ENCODE measurements at places on chromosomes 1 and 21. TPM values are rescaled to one million over a fixed set of nuclear protein-coding genes. Genes with fewer than 3 reads are reported as not detected.

CHIA gene
- not detected for total RNA-seq

MYOCOS gene
- under 0.01 TPM for total RNA-seq

OR2T2 gene
- not detected for total RNA-seq

DNA sequence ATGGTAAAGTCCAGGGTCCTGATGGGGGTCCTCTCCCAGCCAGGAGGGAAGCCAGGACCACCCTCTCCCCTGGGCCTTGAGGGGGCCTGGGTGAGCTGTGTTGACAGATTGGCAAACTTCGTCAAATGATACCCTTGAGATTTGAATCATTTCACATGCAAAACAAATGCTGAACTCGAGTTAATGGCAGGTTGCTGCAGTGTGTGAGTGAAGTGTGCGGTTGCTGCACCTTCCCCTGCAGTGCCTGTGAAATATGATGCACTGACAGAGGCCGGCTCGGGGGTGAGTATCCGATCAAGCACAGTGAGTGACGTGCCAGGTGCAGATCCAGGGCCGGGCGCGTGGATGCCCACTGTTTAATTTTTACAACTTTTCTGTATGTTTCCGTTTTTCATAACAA lies 5.7 kb upstream of the KRTAP12-1 start:
- peaks cover 18% of the 10 kb centered on the region for H3K27me3 ChIP-seq
- H3K4me1 ChIP-seq, result no peaks in the 10 kb centered on the region
- no peaks in the 10 kb centered on the region for H3K36me3 ChIP-seq
- no peak overlapping the region for H3K4me3 ChIP-seq

DNA sequence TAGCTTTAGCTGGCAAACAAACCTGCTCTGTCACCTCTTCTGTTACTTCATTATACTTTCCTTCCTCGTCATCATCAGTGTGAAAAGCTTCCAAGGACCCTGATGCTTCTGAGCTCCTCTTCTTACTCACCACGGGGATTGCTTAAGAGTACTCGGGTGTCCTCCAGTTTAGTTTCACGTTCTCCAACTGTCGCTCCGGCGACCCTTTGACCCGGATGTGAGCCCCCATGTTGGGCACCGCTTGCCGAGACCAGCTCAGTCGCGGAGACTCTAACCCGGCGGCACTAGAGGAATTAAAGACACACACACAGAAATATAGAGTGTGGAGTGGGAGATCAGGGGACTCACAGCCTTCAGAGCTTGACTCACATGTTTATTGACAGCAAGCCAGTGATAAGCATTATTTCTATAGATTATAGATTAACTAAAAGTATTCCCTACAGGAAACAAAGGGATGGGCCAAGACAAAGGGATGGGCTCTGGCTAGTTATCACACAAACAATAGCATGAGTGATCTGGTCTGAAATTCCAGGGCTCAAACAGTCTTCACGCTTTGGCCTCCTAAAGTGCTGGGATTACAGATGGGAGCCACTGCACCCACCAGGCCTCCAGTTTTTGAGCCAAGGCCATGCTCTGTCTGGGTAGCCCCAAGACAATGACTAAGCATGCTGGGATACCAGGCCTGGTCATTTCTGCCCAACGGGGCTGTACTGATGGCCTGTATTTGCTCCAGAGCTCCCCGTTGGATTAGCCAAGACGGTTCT lies 30.1 kb upstream of the ENO1 start:
- no peaks in the 10 kb centered on the region for H3K27me3 ChIP-seq
- H3K4me1 ChIP-seq, result peaks cover 15% of the 10 kb centered on the region
- no peak overlapping the region for H3K4me3 ChIP-seq
- H3K36me3 ChIP-seq, result no peaks in the 10 kb centered on the region
- H3K27ac ChIP-seq, result no peak overlapping the region

GRCh38 chr1:93448292-93448982 lies 519 bp downstream of the FNBP1L start:
- peak overlapping the region; percentile 81 for H3K4me3 ChIP-seq
- H3K36me3 ChIP-seq, result no peaks in the 10 kb centered on the region
- H3K27ac ChIP-seq, result no peak overlapping the region
- peaks cover 31% of the 10 kb centered on the region for H3K27me3 ChIP-seq

GRCh38 chr1:119549719-119550132 lies 42.7 kb downstream of the HSD3B1 start:
- DNase-seq, result no peak
- H3K27ac ChIP-seq, result no peak overlapping the region
- H3K4me3 ChIP-seq, result no peak overlapping the region
- H3K4me1 ChIP-seq, result peaks cover 10% of the 10 kb centered on the region
- peaks cover 11% of the 10 kb centered on the region for H3K27me3 ChIP-seq
- no peaks in the 10 kb centered on the region for H3K36me3 ChIP-seq

DNA sequence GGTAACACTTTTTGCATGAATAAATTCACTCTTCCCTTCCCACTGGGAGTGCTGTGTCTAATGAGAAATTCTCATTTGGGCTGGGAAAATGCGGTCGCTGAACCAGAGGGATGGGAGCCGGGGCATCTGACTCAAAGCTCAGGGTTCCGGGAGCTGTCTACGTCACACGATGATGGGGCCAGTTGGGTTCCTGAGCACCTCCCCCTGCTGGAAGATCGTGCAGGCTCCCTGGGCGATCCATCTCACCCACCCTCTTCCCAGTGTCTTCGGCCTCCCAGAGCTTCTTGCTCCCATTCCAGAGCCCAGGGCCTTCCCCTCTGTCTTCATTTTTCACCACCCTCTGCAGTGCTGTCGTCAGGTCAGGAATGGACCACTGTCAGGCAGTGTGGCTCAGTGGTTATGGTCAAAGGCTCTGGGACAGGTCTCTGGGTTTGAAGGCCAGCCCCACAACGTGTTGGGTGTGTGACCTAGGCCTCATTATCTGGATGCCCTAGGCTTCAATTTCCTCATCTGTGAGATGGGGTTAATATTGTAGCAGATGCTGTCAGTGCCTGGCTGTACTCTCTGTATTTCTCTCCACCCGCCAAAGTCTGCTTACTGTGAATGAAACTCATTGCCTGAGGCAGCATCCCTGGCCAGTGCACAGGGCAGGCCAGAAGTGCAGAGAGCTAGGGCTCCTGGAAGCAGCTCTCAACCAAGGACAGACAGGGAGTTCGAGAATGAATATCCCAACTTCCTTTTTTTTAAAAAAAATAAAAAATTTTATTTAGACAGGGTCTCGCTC lies 31.8 kb downstream of the IGSF21 start:
- H3K27ac ChIP-seq, result no peak overlapping the region
- H3K27me3 ChIP-seq, result no peaks in the 10 kb centered on the region
- no peak for DNase-seq
- no peaks in the 10 kb centered on the region for H3K36me3 ChIP-seq
- H3K4me3 ChIP-seq, result no peak overlapping the region

- H3K4me3 ChIP-seq, result no peak overlapping the region
- H3K4me1 ChIP-seq, result peaks cover 52% of the 10 kb centered on the region
- H3K36me3 ChIP-seq, result no peaks in the 10 kb centered on the region
- peak overlapping the region; percentile 79 for H3K27ac ChIP-seq
- H3K27me3 ChIP-seq, result no peaks in the 10 kb centered on the region
Observed at GRCh38 chr1:68197891-68198290, 34.4 kb downstream of the WLS start.

GRCh38 chr1:235979716-235980333 lies 85.1 kb downstream of the NID1 start:
- H3K4me3 ChIP-seq, result no peak overlapping the region
- no peak for DNase-seq
- peaks cover 21% of the 10 kb centered on the region for H3K4me1 ChIP-seq
- H3K27ac ChIP-seq, result no peak overlapping the region
- no peaks in the 10 kb centered on the region for H3K27me3 ChIP-seq
- H3K36me3 ChIP-seq, result peaks cover 20% of the 10 kb centered on the region

- no peak overlapping the region for H3K4me3 ChIP-seq
- H3K36me3 ChIP-seq, result no peaks in the 10 kb centered on the region
- DNase-seq, result no peak
- H3K27ac ChIP-seq, result peak overlapping the region; percentile 39
- no peaks in the 10 kb centered on the region for H3K27me3 ChIP-seq
- H3K4me1 ChIP-seq, result no peaks in the 10 kb centered on the region
Observed at GRCh38 chr1:210413951-210414350, 85.2 kb downstream of the HHAT start.

DNA sequence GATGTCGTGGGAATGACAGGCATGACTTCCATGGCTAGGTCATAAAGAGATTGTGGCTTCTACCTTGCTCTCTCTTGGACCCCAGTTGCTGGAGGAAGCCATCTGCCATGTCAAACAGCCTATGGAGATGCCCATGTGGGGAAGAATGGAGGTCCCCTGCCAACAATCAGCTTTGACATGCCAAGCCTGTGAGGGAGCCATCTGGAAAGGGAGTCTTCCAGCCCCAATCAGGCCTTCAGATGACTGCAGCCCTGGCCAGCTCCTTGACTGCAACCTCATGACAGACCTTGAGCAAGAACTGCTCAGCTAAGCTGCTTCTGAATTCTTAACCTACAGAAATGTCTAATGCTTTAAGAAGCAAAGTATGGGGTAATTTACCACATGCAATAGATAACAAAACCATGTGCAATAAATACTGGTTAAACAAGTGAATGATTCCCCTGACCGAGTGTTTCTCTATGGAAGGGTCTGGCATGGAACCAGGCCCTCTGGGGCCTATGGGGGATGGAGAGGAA lies 187.1 kb downstream of the HIVEP3 start:
- H3K36me3 ChIP-seq, result no peaks in the 10 kb centered on the region
- no peak overlapping the region for H3K4me3 ChIP-seq
- no peaks in the 10 kb centered on the region for H3K27me3 ChIP-seq
- H3K27ac ChIP-seq, result no peak overlapping the region
- peak; percentile 23 for DNase-seq

DNA sequence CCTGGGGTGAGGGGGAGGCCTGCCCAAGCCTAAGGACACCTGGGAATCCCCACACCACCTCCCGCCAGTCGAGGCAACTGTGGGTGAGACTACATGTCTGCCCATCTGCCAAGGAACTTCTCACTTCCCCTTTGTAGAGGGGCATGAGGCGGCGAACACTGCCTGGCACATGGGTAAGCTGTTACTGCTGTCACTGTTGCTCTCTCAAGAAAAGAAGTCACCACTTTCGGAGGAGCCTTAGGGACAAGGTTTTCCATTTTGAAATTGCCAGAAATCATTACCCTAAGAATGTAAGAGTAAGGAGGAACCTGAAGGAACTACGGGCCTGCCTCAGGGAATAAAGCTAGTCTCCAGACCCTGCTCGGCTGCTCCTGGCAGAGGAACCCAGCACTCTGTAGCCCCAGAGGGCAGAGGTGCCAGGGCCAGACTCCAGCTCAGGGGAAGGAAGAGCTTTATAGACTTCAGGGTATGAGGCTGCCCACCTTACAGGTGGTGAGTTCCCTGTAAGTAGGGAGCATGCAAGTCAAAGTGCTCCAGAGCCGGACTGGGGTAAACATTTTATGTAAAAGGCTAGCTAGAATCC lies 23.3 kb downstream of the SLC2A1 start:
- no peak for DNase-seq
- peaks cover 23% of the 10 kb centered on the region for H3K36me3 ChIP-seq
- H3K27me3 ChIP-seq, result no peaks in the 10 kb centered on the region
- no peak overlapping the region for H3K4me3 ChIP-seq

DNA sequence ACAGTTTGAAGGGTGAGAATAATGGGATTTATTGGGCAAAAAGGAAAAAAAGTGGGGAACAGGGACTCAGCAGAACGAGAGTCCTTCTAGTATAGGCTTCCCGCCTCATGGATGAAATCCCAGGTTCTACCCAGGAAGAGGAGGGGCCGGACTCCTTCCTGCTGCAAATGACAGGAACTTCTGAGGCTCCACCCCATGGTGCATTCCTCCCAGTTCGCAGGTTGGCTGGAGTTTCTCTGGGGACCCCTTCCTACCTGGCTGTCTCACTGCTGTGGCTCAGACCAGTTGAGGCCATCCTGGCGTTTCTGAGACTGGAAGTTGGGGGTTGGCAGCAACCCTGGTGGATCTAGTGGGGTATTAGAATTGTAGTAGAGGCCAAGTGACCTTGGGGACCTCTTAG lies 27.5 kb downstream of the CNIH3 start:
- no peaks in the 10 kb centered on the region for H3K27me3 ChIP-seq
- no peaks in the 10 kb centered on the region for H3K36me3 ChIP-seq
- H3K4me1 ChIP-seq, result peaks cover 2% of the 10 kb centered on the region
- no peak for DNase-seq
- H3K27ac ChIP-seq, result no peak overlapping the region

DNA sequence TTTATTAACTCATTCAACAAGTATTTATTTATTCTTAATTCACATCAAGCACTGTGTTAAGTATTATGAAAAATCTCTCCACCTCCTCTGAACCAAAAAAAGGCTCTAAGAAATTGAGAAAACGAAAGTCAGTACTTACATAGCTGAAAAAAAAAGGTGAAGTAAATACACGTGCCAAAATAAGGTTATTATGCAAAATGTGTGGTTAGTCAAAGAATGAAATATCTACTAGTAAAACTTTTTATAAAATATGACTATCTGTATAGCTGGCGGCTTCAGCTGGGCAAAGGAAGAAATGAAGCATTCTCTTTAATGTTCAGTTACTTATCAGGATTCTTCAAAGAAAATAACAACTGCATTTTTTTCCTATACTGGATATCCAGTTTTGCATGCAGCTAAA lies 35.5 kb upstream of the ASPM start:
- H3K4me1 ChIP-seq, result peaks cover 21% of the 10 kb centered on the region
- DNase-seq, result no peak
- H3K4me3 ChIP-seq, result no peak overlapping the region

DNA sequence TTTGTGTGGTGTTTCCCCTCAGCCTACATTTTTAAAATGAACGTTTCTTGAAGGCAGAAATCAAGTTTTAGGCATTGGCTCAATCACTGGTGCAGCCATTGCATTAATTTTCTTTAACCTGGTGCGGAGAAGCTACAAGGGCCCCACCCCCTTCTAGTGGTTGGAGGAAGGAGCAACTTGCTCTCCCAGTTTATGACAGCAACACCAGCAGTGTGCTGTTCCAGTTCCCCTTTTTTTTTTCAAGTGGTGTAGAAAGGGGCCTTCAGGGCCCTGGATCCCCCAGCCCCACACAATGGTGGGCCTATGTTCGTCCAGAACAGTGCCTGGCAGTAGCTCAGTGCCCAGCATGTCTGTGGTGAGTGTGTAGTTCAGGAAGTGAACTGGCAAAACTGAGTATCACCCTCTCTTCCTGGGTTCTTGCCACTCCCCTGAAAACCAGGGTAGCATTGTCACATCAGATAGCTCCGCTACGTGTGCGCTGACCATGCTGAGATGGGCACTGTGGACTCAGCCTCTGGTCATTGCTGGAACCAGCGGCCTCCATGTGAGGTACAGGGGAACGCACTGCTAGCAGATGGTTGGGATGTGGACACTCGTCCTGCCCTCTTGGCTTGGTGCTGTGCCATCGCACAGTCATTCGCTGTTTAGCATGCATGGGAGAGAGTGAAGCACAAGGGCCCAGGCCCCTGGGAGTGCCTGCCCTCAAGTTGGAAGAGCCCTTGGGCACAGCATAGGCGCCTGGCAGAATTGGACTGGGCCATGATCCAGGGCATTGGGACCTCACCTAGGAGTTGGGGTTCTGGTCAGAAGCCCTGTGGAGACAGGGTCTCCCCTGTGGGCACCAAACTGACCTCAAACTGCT lies 7.2 kb downstream of the ARF1 start:
- H3K27me3 ChIP-seq, result no peaks in the 10 kb centered on the region
- H3K27ac ChIP-seq, result peak overlapping the region; percentile 91
- H3K36me3 ChIP-seq, result peaks cover 55% of the 10 kb centered on the region
- DNase-seq, result no peak
- no peak overlapping the region for H3K4me3 ChIP-seq
- peaks cover 60% of the 10 kb centered on the region for H3K4me1 ChIP-seq

- no peak overlapping the region for H3K4me3 ChIP-seq
- peaks cover 21% of the 10 kb centered on the region for H3K27me3 ChIP-seq
- no peak for DNase-seq
- no peaks in the 10 kb centered on the region for H3K4me1 ChIP-seq
Observed at GRCh38 chr21:37742532-37742931, 173.7 kb downstream of the KCNJ6 start.

Data from osteoblast (primary cell).